RWPE2 (cell line): ENCODE measurements at places on chromosomes 7 and 10.

DNA sequence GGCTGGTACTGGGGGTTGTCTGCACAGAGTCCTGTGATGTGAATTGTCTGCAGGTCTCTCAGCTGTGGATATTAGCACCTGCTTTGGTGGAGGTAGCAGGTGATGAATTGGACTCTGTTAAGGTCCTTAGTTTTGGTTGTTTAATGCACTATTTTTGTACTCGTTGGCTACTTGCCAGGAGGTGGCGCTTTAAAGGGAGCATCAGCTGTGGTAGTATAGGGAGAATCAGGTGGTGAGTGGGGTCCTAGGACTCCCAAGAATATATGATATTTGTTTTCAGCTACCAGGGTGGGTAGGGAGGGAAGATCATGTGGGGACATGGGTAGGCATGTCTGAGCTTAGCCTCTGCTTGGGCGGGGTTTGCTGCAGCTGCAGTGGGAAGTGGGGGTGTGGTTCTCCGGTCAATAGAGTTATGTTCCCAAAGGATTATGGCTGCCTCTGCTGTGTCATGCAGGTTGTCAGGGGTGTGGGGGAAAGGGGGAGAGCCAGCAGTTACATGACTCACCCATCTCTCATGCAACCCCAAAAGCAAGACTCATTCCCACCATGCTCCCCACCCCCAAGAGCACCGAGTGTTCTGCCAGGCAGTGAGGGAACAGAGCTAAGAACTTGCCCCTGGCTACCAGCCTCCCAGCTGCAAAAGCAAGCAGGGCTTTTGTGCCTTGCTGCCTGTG, 53.7 kb upstream of the ZNF273 start:
- no peaks in the 10 kb centered on the region for H3K4me1 ChIP-seq
- peak; percentile 66 for DNase-seq
- no peak overlapping the region for H3K4me3 ChIP-seq

GRCh38 chr10:60728056-60728455, 50.2 kb upstream of the CDK1 start:
- DNase-seq = no peak
- H3K36me3 ChIP-seq = no peaks in the 10 kb centered on the region
- no peak overlapping the region for H3K4me3 ChIP-seq
- no peaks in the 10 kb centered on the region for H3K4me1 ChIP-seq
- H3K27ac ChIP-seq = no peak overlapping the region

- H3K27ac ChIP-seq = no peak overlapping the region
- H3K4me1 ChIP-seq = peaks cover 2% of the 10 kb centered on the region
- no peak for DNase-seq
- H3K4me3 ChIP-seq = no peak overlapping the region
- H3K36me3 ChIP-seq = peaks cover 31% of the 10 kb centered on the region
Measured at GRCh38 chr7:96686305-96686704, 23.3 kb downstream of the SEM1 start.

GRCh38 chr7:117085769-117086463, 132.6 kb downstream of the ST7 start:
- no peak for DNase-seq
- no peaks in the 10 kb centered on the region for H3K4me1 ChIP-seq
- H3K36me3 ChIP-seq = no peaks in the 10 kb centered on the region

GRCh38 chr10:6347391-6347951, 144.7 kb downstream of the PFKFB3 start:
- H3K27me3 ChIP-seq = no peaks in the 10 kb centered on the region
- H3K27ac ChIP-seq = no peak overlapping the region
- H3K36me3 ChIP-seq = no peaks in the 10 kb centered on the region
- no peak overlapping the region for H3K4me3 ChIP-seq
- H3K4me1 ChIP-seq = no peaks in the 10 kb centered on the region

DNA sequence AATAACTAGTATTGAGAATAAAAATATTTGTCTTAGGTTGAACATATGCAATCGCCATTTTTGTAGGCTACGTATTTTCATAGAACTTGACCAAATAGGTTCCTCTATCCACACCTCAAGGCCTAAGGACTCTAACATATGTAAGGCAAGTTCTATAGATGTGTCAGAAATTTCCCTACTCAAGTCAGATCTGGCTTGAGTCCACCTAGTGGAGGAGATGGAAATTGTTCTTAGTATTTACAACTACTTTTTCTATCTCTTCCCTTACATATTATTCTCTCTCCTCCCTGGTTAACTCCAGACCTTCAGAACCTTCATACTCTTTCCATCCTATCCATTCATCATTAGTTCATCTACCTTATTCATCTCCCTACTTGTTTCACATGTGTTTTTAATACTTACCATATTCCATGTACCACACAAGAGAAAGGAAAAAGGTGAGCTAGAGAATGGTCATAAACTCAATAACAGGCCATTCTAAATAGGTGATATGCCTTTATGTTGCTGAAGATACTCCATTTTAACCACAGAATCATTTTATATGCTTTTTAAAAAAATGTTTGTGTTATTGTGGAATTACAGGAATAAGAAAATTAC, 174.5 kb upstream of the HDAC9 start:
- DNase-seq = no peak
- no peak overlapping the region for H3K27ac ChIP-seq
- no peaks in the 10 kb centered on the region for H3K4me1 ChIP-seq
- H3K36me3 ChIP-seq = no peaks in the 10 kb centered on the region
- H3K4me3 ChIP-seq = no peak overlapping the region

DNA sequence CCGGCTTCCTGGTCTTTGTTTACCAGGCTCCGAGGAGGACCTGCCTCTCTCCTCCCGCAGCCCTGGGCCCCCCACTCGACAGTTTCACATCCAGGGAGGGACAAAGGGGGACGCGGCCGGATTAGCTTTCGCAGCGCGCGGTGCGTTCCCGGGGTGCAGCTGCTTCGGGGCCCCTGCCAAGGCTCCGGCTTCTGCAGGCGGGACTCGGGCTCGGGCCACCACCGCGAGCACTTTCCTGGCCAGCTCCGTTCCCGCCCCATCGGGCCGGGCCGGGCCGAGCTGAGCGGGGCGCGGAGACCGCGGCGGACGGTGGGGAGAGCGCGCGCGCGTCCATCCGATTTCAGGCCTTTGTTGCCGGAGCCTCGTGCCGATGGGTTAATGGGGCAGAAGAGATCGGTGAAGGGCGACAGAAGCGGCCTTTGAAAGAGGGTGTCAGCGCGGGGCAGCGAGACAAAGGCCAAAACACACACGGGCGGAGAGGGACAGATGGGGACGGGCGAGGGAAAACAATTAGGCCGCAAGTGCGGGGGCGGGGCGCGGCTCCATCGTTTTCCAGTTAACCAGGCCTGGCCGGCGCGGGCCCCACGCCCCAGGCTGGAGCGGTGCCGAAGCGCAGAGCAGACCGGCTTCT, 8.5 kb upstream of the UNCX start:
- H3K36me3 ChIP-seq = no peaks in the 10 kb centered on the region
- H3K27me3 ChIP-seq = peaks cover 93% of the 10 kb centered on the region

GRCh38 chr7:45606050-45606449, 31.9 kb downstream of the ADCY1 start:
- H3K27ac ChIP-seq = no peak overlapping the region
- H3K4me1 ChIP-seq = no peaks in the 10 kb centered on the region
- no peaks in the 10 kb centered on the region for H3K36me3 ChIP-seq
- no peak for DNase-seq

DNA sequence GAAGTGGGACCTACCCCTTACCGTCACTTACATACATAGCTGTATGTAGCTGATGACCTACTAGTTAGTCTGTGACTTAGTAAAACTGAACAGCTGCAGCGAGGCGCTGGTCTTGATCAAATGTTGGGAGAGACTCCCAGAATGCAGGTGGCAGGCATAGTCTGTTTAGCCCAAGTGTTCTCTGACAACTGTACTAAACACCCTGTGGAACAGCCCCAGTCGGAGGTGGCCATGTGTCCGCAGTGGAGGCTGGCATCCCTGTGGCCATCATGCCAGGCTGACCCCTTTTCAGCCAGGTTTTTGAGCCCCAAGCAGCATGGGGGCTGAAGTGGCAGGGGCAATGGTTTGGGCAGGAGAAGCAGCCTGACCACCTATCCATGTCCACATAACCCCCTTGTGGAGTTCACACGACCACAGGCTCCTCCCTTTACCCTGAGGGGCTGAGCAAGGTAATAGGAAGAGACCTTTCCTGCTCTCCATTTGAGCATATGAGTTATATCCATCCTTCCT, 7.2 kb downstream of the ADCY1 start:
- H3K4me3 ChIP-seq = no peak overlapping the region
- H3K36me3 ChIP-seq = no peaks in the 10 kb centered on the region
- no peak overlapping the region for H3K27ac ChIP-seq
- DNase-seq = no peak

DNA sequence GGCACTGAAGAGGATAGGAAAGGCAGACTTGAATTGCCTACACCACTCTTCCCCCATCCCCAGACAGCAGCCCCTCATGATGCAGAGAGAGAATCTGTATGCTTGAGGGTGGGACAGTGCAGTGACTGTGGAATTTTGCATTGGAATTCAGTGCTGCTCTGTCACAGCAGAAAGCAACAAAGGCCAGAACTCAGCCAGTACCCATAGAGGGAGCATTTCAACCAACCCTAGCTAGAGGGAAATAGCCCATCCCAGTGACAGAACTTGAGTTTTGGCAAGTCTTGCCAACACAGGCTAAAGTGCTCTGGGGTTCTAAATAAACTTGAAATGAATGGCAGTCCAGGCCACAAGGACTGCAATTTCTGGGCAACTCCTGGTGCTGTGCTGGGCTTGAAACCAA, 80.4 kb downstream of the TES start:
- DNase-seq = no peak
- H3K27me3 ChIP-seq = no peaks in the 10 kb centered on the region
- H3K4me3 ChIP-seq = no peak overlapping the region
- no peak overlapping the region for H3K27ac ChIP-seq
- peaks cover 19% of the 10 kb centered on the region for H3K4me1 ChIP-seq
- no peaks in the 10 kb centered on the region for H3K36me3 ChIP-seq

DNA sequence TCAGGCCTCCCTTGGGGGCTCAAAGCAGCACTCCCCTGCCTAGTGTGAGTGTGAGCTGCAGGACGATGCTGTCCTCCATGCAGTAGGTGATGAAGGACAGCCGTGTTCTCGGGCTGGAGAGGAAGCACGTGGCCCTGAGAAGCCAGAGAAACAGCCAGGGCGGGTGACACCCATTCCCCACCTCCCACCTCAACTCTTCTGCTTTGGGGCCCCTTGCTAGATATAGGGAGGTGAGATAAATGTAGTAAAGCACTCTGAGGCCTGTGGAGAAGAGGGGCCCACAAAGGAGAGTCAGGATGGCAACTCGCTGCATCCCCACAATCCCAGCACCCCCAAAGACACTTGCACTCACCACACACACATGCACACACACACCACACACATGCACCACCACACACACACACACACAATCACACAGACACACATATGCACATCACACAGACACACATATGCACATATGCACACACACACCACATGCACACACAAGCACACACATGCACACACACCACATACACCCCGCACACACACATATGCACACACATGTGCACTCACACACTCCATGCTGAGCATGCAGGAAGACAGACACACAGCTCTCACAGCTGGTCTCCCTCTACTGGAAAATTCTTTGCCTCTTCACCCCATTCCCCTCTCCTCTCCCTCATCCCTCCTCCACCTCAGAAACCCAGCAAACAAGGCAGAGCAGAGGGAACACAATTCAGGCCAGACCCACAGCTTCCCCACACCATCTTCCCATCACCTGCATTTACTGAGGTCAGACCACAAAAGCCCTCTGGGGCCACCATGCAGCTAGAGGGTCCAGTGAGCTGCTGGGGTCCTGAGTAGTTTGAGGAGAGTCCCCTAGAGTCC, 30.5 kb downstream of the ANXA8 start:
- no peaks in the 10 kb centered on the region for H3K36me3 ChIP-seq
- H3K27ac ChIP-seq = no peak overlapping the region
- DNase-seq = no peak
- no peak overlapping the region for H3K4me3 ChIP-seq
- no peaks in the 10 kb centered on the region for H3K4me1 ChIP-seq
- H3K27me3 ChIP-seq = no peaks in the 10 kb centered on the region

GRCh38 chr7:107002126-107002525, 42.4 kb upstream of the PRKAR2B start:
- no peak for DNase-seq
- no peaks in the 10 kb centered on the region for H3K36me3 ChIP-seq
- no peaks in the 10 kb centered on the region for H3K27me3 ChIP-seq
- no peak overlapping the region for H3K27ac ChIP-seq
- no peak overlapping the region for H3K4me3 ChIP-seq

GRCh38 chr7:50310361-50310760, 5.8 kb downstream of the IKZF1 start:
- H3K27me3 ChIP-seq = peaks cover 50% of the 10 kb centered on the region
- H3K36me3 ChIP-seq = no peaks in the 10 kb centered on the region
- no peak for DNase-seq
- H3K4me3 ChIP-seq = no peak overlapping the region

DNA sequence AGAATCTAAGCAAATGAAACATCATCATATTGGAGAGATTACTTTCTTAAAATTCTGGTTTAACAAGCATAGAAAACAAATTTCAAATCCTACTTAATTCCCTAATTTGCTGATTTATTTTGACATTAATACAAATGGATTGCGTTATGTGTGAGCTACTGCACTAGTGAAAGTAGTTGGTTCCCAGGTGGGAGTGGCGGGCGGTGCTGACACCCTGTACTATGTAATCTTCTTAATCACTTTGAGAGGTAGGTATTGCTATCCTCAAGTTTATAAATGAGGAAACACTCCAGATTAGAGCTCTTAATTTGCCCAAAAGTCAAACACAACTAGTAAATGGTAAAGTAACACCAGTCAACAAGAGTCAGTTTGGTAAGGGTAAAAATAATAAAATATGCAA, 131.1 kb downstream of the ELAPOR2 start:
- no peak overlapping the region for H3K27ac ChIP-seq
- peaks cover 24% of the 10 kb centered on the region for H3K4me1 ChIP-seq
- H3K4me3 ChIP-seq = no peak overlapping the region
- H3K27me3 ChIP-seq = no peaks in the 10 kb centered on the region

DNA sequence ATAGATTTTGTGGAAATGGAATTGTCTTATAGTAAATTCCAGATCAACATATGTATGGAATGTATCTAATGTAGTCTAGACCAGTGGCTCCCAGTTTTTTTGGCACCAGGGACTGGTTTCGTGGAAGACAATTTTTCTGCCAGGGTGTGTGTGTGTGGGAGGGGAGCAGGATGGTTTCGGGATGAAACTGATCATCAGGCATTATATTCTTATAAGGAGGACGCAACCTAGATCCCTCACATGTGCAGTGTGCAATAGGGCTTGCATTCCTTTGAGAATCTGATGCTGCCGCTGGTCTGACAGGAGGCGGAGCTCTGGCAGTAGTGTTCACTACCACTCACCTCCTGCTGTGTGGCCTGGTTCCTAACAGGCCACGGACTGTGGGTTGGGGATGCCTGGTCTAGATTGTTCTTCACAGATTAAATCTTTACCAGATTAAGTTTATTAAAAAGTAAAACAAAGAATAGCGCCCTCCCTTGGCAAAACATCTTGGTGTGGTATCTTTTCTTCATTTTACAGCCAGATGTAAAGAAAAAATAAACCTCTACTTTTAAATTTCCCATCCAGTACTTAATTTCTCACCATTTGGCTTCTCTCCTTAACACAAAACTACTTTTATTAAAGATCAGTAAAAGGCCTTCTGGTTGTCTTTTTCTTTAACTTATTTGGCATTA, 48.4 kb downstream of the SEPTIN7 start:
- no peaks in the 10 kb centered on the region for H3K4me1 ChIP-seq
- no peak overlapping the region for H3K4me3 ChIP-seq
- H3K27ac ChIP-seq = no peak overlapping the region
- DNase-seq = no peak
- peaks cover 29% of the 10 kb centered on the region for H3K36me3 ChIP-seq

GRCh38 chr7:36487756-36488336, 98.2 kb downstream of the ANLN start:
- no peak overlapping the region for H3K4me3 ChIP-seq
- no peaks in the 10 kb centered on the region for H3K4me1 ChIP-seq
- no peak for DNase-seq
- H3K36me3 ChIP-seq = no peaks in the 10 kb centered on the region

- no peak overlapping the region for H3K27ac ChIP-seq
- no peaks in the 10 kb centered on the region for H3K36me3 ChIP-seq
- no peak overlapping the region for H3K4me3 ChIP-seq
- peaks cover 4% of the 10 kb centered on the region for H3K4me1 ChIP-seq
Measured at GRCh38 chr10:78304091-78305045, 270.7 kb downstream of the RPS24 start.
